ENCODE measurements at places on chromosomes 5 and 9.
A peak's percentile ranks its signal among the peaks of the same experiment; 100 is the strongest.

GRCh38 chr5:124923131-124923530 is 176.7 kb upstream of the ZNF608 start:
- peak; percentile 94 for DNase-seq

GRCh38 chr5:141785711-141786110 is 92.5 kb downstream of the PCDH1 start:
- no peak for DNase-seq

DNA sequence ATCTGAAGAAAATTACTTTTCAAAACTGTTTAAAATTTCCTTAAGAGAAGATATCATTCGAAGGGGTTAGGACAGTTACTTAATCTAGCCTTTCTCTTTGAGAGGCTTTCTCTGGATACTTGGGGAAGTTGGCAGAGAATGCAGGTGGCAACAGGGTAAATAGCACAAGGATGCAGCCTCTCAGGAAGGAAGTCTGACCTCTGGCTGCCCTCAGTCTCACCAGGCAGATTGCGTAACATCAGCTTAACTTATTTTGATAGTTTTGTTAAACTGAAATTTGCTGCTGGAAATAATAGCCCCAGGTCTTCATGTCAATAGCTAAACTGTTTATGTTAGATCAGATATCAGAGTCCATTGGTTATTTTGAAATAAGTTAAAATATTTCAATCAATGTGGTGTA is 20.4 kb downstream of the CCDC192 start:
- DNase-seq, result no peak

GRCh38 chr5:123204251-123204650 is 115.2 kb downstream of the PRDM6 start:
- DNase-seq, result no peak

DNA sequence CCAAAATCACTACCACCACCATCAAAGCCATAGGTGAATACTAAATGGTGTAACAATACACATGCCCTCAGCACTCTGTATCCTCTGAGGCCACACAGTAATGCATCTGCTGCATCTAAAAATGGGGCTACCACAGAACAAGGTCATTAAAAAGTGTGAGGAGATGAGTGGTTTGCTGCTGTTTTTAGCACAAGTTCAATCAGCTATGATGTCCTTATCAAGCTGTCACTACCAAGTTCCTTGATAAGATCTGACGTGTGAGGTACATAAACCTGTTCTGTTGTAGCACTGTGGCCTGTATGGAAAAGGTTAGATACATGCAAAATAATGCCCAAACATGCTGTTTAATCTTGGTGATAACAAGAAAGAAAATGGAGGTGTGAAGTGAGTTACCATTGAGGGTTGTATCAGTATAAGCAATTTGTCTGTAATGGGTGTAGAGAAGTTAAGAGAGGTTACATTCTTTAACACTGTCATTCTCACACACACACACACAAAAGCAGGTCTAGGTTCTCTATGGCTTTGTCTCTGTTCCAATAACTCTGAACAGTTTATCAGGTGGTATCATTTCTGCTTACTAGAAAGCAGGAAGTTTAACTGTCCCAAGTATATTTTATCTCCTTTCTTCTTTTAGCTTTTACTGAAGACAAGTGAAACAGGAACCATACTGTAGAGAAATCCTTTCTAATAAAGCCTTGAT is 252.9 kb downstream of the CWC27 start:
- DNase-seq, result no peak

- DNase-seq, result no peak
Measured at GRCh38 chr9:126853667-126854066, 6.8 kb upstream of the ZBTB34 start.

DNA sequence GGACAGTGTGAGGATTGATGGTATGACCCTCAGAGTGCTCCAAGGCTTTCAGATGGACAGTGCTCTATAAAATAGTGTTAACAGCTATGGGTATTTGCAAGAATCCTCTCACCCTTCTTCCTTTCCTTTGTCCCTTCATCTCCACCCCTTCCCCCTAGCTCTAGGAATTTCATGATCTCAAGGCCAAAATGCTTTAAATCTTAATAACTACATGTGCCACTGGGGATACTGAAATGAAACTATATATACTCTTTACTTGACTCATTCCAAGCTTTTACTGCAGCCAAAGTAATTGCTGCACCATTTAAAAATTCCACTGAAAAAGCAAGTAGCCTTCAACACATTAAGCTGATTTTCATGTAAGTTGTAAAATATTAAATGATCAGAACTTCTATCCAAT is 361.6 kb upstream of the SLC30A5 start:
- DNase-seq, result no peak

DNA sequence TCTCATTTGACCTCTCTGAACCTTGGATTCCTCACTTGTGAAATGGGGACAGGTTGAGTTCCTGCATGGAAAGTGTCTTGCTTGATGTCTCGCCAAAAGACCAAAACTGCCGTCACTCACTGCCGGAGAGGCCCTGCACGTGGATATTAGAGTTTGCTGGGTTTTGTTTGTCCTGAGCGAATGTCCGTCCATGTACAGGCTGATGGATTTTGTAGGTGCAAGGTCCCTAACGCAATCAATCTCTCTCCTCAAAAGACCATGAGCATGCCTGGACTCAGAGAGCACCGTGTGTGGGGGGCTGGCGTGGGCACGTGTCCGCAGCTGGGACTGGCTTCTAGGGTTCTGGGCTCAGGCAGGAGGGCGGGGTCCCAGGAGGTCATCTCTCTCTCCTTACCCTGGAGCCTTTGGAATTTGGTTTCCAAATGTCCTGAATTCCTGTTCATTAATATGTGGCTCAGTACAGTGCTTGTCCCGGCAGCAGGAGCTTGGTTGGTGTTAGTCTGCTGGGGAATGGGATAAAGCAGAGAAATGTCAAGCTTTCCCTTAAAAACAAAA is 146.0 kb upstream of the IER5L start:
- no peak for DNase-seq

DNA sequence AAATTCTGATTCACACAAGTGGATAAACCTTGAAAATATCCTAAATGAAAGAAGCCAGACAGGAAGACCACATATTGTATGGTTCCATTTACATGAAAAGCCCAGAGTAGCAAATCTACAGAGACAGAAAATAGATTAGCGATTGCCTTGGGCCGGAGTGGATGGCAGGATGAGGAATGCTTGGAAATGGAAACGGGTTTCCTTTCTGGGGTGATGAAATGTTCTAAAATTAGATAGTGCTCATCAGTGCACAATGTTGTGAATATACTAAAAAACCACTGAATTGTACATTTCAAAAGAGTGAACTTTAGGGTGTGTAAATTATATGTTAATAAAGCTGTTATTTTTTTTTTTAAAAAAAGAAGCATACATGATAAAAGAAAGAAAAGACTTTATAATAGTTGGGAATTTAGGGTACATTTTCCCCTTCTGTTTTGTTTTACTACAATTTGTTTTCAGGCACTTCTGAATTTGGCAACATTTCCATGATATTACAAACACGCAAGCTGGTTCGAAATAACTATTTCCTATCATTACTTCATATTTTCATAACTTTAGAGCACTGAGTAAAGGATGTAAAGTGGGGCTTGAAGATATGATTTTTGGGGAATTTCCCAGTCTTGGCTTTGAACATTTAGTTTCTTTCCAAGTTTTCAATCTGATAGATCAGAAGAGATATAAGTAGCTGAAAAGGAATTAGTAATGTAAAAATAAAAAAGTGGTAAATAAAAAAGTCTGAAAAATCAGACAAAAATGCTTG is 23.9 kb downstream of the SLC35A4 start:
- DNase-seq, result no peak

- DNase-seq, result no peak
Measured at GRCh38 chr5:18566671-18567070, 932.4 kb downstream of the TAF11L14 start.

- DNase-seq, result peak; percentile 6
Measured at GRCh38 chr5:151448038-151448985, 909 bp downstream of the SLC36A1 start.

GRCh38 chr9:98280574-98280973 is 25.1 kb upstream of the TBC1D2 start:
- no peak for DNase-seq

GRCh38 chr5:54579591-54580295 is 62.2 kb downstream of the SNX18 start:
- DNase-seq, result peak; percentile 3

GRCh38 chr9:89037346-89037745 is 46.1 kb downstream of the S1PR3 start:
- no peak for DNase-seq

- no peak for DNase-seq
Measured at GRCh38 chr5:18736051-18736398, 1101.8 kb downstream of the TAF11L14 start.

DNA sequence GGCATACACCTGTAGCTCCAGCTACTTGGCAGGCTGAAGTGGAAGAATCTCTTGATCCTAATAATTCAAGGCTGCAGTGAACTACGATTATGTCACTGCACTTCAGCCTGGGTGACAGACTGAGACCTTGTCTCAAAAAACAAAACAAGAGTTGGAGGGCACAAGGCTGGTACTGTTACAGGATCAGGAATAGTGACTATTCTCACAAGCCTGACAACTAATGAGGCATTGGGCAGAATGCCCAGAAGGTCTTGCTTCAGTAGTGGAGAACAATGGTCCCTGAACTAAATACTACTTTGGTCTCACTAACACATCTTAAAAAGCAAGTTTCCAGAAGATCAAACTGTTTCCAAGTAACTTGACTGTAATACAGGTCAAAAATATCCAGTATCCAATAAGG is 182.9 kb upstream of the RFX3 start:
- DNase-seq, result no peak

GRCh38 chr9:32300373-32300772 is 84.1 kb upstream of the ACO1 start:
- DNase-seq, result no peak

DNA sequence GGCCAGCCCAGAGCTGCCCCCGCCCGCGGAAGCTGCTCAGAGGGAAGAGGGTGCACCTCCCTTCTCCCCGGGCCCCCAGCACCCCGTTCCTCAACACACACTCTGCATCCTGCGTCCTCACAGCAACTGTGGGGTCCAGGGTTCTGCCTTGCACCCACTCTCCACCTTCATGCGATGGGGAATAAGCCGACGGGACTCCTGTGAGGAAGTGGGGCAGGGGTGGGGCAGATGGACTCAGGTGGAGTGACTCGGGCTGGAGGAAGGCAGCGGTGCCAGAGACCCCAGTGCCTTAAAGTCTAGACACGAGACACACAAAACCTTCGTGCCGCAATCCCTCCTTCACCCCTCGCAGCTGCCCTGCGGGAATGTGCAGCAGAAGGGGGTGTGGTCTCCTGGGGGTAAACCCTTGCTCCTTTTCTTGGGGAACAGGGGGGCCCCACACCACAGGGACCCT is 8.6 kb downstream of the BRD3 start:
- no peak for DNase-seq

DNA sequence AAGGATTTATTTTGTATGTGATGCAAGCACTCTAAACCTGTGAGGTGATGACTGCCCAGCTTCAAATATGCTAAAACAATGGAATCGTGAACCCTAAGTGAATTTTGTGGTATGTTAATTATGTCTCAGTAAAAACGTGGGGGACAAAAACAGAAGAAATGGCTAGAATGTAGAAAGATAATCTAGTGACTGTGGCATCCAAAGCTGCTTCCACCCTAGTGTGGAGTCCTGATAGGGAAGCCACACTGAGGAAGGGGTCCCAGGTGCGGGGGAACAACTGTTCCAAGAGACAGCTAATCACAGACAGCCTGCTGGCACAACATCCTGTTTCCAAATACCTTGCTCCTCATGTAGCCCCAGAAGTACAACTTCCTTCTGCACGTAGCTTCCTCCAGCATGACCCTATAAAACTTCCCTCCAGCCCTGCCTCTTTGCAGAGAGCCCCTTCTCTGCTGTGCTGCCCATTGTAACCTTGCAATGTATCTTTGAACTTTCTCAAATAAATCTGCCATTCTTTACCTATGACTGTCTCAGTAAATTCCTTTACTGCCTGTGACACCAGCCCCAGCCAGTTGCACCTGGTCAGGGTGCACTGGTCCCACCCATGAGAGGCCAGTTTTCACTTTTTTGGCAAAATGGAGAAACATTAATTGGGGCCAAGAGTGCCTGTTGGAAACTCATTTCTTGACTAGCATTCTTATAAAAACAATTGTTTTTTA is 4.9 kb downstream of the GMCL2 start:
- DNase-seq, result no peak

- no peak for DNase-seq
Measured at GRCh38 chr5:158832096-158832685, 267.5 kb downstream of the EBF1 start.

DNA sequence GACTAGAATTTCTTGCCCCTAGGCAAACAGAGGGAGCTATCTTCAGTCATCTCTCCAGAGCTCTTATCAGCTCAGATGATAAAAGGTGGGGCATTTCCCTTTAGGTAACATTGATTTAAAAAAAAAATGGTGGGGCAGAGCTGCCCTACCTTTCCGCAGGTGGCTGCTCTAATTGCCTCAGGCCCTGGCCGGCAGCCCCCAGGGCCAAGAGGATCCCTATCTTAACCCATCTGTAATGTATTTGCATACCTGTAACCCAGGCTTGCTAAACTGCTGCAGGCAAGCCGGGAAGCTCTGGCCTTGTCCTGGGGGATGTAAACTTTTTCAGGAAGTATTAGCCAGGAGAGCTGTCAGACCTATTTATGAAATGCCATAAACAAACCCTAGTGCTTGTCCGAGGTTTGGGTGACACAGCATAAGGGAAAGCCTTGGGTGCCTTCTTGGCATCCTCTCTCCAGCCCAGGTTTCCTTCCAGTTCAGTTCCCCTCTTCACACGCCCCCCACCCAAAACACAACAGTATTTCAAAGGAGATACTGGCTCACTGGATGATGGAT is 20.9 kb upstream of the ZSWIM6 start:
- no peak for DNase-seq

DNA sequence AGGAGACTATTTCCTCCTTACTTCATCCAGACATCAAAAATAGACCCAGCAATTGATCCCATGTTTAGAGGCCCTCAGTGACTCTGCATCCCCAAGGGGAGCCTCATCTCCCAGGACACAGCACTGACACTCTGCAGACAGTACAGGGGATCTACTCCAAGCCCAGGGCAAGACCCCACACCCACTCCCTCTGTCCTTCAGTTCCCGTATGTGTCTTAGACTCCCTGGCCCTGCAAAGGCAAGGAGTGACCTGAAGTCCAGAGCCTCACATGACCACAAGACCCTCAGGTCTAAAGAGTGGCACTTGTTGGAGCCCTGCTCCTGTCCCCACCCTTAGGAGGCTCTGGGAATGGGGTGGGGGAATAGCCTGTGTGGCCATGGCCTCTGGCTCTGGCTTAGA is 21.7 kb downstream of the IGIP start:
- DNase-seq, result no peak

- DNase-seq, result no peak
Measured at GRCh38 chr9:123679330-123679987, 250.5 kb downstream of the DENND1A start.

GRCh38 chr5:149053072-149053695 is 9.7 kb downstream of the SH3TC2 start:
- no peak for DNase-seq

DNA sequence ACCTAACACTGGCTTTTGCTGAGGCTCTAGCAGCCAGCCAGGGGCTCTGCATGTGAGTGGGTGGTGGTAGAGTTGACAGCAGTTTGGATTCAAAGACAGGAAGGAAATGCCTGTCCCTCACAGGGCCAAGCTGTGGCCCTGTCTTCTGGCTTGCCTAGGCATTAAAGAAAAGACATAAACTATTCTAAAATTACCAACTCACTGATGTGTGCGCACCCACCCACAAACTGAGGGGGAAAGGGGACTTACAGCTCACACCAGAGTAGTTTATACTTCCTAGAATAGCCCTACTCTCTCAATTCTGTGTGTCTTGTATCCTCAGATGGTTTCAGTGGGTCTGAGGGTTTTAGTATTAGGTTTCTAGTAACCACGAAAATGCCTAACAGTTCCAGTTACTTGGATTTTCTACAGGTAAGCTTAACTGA is 18.3 kb upstream of the IL13 start:
- DNase-seq, result no peak

GRCh38 chr9:126391713-126392661 is 65.4 kb downstream of the MVB12B start:
- DNase-seq, result no peak
